Keratinocyte (primary cell): ENCODE measurements at places on chromosomes 3 and 15. TPM values are rescaled to one million over a fixed set of nuclear protein-coding genes. Genes with fewer than 3 reads are reported as not detected.

- H3K27ac ChIP-seq = no peak overlapping the region
- H3K36me3 ChIP-seq = no peaks in the 10 kb centered on the region
- H3K27me3 ChIP-seq = no peaks in the 10 kb centered on the region
- no peak overlapping the region for H3K4me3 ChIP-seq
Observed at GRCh38 chr3:41323467-41324155, 124.3 kb downstream of the CTNNB1 start.

TRIM42 gene
- not detected in 3 replicates for polyA plus RNA-seq

DNA sequence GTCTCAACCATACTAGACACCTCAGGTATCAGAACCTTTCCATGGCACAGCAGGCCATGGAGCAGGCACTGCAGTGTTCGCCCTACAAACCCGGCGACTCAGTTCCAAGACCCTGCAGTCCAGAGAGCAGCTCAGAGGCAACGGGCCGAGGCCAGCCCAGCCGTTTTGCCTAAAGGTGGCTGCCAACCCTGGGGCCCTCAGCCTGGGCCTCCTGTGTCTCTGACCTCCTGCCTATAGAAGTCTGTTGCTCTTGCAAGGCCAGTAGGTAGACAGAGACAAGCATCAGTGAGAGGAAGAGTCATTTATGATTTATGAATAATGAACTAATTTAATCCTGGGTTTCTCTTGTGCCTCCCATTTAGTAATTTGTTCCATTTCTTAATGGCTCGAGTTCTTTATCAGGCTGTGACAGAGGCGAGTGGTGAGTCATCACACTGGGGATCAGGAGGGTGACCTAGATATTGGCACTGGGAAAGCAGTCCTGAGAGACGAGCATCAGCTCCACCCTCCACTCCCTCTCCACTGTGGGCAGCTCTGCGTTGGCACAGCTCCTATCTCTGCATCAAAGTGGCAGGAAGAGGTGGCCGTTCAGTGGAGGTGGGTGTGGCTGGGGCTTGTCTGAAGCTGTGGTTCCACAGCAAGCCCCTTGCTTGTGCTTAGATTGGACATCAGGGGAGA is 79.8 kb downstream of the ABHD5 start:
- peaks cover 58% of the 10 kb centered on the region for H3K4me1 ChIP-seq
- no peak overlapping the region for H3K4me3 ChIP-seq
- no peak for DNase-seq
- H3K27ac ChIP-seq = no peak overlapping the region
- no peaks in the 10 kb centered on the region for H3K27me3 ChIP-seq

C3orf22 gene
- polyA plus RNA-seq = not detected in 3 replicates

GRCh38 chr3:62242831-62243509 is 130.4 kb downstream of the FEZF2 start:
- H3K4me1 ChIP-seq = peaks cover 8% of the 10 kb centered on the region
- no peak overlapping the region for H3K27ac ChIP-seq
- H3K36me3 ChIP-seq = no peaks in the 10 kb centered on the region
- H3K4me3 ChIP-seq = no peak overlapping the region
- no peaks in the 10 kb centered on the region for H3K27me3 ChIP-seq

DNA sequence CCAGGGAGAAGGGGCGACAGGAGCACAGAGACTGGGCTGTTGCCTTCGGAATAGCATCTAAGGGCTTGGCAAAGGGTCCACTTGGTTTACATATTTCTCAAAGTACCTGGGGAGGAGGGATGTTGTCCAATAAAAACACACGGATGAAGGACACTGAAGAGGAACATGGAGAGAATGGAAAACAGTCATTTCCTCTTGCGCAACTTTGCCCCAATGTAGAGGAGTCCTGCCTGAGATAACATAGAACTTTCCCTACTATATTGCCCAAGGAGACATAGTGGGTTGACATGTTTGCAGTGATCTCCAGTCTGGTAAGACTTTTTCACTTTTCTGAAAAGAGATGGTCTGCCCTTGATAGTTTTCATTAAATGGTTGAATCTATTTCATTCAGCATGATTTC is 468.8 kb upstream of the SUCLG2 start:
- no peak for DNase-seq
- no peaks in the 10 kb centered on the region for H3K27me3 ChIP-seq
- H3K4me3 ChIP-seq = no peak overlapping the region

RBMS3 gene
- 2.3 to 4.2 TPM (median 2.5 TPM) in 3 replicates for polyA plus RNA-seq

SNURF gene
- 6.9 to 12.0 TPM (median 11.1 TPM) in 3 replicates for polyA plus RNA-seq

FGF7 gene
- 0.01 TPM in 1 of 3 replicates, not detected in the others for polyA plus RNA-seq

- peak overlapping the region; percentile 83 for H3K27ac ChIP-seq
- peaks cover 25% of the 10 kb centered on the region for H3K36me3 ChIP-seq
- peak overlapping the region; percentile 90 for H3K4me3 ChIP-seq
- peaks cover 30% of the 10 kb centered on the region for H3K4me1 ChIP-seq
- H3K27me3 ChIP-seq = no peaks in the 10 kb centered on the region
Observed at GRCh38 chr3:184314700-184315542, 515 bp downstream of the EIF4G1 start.

- no peak overlapping the region for H3K4me3 ChIP-seq
- no peaks in the 10 kb centered on the region for H3K27me3 ChIP-seq
- H3K36me3 ChIP-seq = peaks cover 13% of the 10 kb centered on the region
- H3K27ac ChIP-seq = peak overlapping the region; percentile 40
Observed at GRCh38 chr3:48042071-48042760, 26.0 kb upstream of the MAP4 start.

- DNase-seq = no peak
- peak overlapping the region; percentile 46 for H3K4me3 ChIP-seq
Observed at GRCh38 chr3:43893727-43894126, 203.0 kb downstream of the ABHD5 start.

AQP9 gene
- 1.5 to 3.6 TPM (median 2.6 TPM) in 3 replicates for polyA plus RNA-seq

MOBP gene
- not detected in 3 replicates for polyA plus RNA-seq

TMC3 gene
- polyA plus RNA-seq = not detected in 3 replicates

GRCh38 chr3:59245300-59245858 is 195.6 kb upstream of the CFAP20DC start:
- peaks cover 20% of the 10 kb centered on the region for H3K4me1 ChIP-seq
- H3K27me3 ChIP-seq = no peaks in the 10 kb centered on the region
- no peak for DNase-seq
- H3K4me3 ChIP-seq = no peak overlapping the region

GRCh38 chr3:34301313-34301712 is 502.9 kb downstream of the PDCD6IP start:
- H3K4me1 ChIP-seq = no peaks in the 10 kb centered on the region
- no peak overlapping the region for H3K4me3 ChIP-seq
- no peaks in the 10 kb centered on the region for H3K27me3 ChIP-seq
- no peak overlapping the region for H3K27ac ChIP-seq
- no peak for DNase-seq
